ENCODE measurements at places on chromosomes 1 and 21.

GRCh38 chr1:69055194-69055593, 512.5 kb upstream of the LRRC7 start:
- DNase-seq, result no peak

- no peak for DNase-seq
These were observed 20.6 kb downstream of the QSOX1 start for GRCh38 chr1:180175291-180175690.

DNA sequence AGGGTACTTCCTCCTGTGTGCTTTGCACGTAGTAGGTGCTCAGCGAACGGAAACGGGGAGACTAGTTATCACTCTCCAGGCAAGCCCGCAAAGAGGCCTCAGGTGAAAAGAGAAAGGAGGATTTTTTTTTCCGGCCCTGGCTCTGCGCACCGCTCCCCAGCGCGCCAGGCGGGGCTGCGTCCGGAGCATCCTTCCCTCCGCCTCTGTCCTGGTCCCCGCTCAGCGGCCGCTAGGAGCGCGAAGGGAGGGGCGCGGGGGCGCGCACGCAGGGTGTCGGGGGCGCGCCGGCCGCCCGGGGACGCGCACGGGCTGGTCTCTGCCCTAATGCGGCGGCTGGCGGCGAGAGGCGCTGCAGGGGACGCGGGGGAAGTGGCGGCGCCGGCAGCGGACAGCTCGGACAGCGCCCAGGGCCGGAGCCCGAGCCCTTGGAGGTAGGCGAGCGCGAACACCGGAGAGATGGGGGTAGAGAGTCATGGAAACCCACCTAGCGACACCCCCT, 42.3 kb upstream of the NFASC start:
- DNase-seq, result no peak

DNA sequence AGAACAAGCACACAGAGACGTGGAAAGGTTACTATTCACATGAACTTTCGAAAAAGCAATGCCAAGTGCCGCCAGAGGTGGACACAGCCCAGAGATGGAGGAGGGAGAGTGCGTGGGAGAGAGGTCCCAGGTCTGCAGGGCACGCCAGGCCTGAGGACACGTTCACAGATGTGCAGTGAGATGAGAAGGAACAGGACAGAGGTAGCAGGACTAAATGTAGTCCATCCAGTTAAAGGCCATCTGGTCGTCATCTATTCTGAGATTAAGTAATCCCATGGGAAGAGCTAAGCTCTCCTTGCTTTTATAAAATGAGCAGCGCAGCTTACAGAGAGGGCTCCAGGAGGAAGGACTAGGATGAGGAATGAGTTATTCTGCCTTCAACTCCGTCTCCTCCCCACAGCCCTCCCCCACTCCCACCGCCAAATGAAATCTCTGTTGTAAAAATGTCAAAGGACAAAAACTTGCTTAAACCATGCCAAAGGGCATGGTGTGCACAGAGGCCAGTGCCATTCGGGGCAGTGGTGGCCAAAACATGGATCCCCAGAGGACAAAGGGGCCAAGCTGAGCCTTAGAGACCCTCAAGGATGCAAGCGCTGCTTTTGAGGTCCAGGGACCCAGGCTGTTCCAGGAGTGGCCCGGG, 85.4 kb upstream of the SLC25A33 start:
- no peak for DNase-seq

DNA sequence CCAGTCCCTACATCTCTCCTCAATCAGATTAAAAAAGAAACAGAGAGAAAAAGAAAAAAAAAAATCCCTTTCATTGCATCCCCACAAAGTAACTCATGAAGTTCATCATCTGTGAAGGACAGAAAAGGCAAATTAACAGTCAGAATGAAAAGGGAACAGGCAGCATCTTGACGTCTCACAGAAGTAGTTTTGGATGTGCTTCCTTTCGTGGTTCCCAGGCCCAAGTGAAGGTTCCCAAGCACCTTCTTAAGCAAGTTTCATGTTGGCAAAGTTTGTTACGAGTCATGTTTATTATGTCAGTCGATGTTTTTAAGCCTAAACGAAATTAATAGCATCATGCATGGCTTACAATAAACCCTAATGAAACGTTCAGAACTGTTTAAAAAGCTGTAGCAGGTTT, 475.2 kb downstream of the SETD4 start:
- DNase-seq, result no peak

Data from T-helper 1 cell (primary cell).